Prostate gland (tissue), 2 donors: ENCODE measurements at places on chromosomes 12 and 14.

GRCh38 chr12:128914908-128915563, 61.8 kb downstream of the GLT1D1 start:
- no peaks in the 10 kb centered on the region for H3K36me3 ChIP-seq
- DNase-seq: no peak
- no peaks in the 10 kb centered on the region for H3K27me3 ChIP-seq
- H3K4me1 ChIP-seq: no peaks in the 10 kb centered on the region
- no peak overlapping the region for H3K27ac ChIP-seq

GRCh38 chr14:93527203-93527607, 96.5 kb downstream of the UNC79 start:
- peak; percentile 13 for DNase-seq
- no peak overlapping the region for H3K4me3 ChIP-seq
- no peaks in the 10 kb centered on the region for H3K27me3 ChIP-seq
- no peaks in the 10 kb centered on the region for H3K4me1 ChIP-seq

- no peak for DNase-seq
- no peaks in the 10 kb centered on the region for H3K27me3 ChIP-seq
- no peak overlapping the region for H3K27ac ChIP-seq
- H3K4me3 ChIP-seq: no peak overlapping the region
These were observed 235.5 kb upstream of the PDE3A start for GRCh38 chr12:20132818-20133217.

DNA sequence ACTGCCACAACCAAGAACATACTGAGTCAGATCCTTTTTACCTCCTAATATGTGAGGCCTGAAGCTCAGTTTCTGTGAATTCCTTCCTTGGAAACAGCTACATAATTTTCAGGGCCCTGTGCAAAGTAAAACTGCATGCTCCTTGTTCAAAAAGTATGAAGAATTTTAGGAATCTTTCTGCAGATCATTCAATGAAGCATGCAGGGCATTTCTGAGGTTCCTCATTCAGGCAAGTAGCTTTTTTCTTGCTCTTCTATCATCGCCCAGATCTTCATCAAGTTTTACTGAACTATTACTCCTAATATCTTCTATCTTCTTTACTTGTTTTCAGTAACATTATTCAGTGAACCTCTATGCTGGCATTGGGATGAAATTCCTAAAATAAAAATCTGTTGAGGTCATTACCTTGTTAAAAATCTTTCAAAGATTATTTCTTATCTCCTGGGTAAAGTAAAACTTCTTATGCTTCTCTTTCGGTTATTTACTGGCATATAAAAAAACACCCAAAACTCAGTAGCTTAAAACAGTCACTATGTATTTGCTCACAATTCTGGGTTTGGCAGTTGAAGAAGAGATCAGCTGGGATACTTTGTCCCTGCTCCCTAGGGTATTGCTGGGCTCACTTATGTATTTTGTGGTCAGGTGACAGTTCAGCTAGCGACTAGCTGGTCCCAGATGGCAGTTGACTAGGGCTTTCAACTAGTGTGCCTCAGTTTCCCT, 42.6 kb upstream of the KRR1 start:
- no peak for DNase-seq
- no peaks in the 10 kb centered on the region for H3K36me3 ChIP-seq
- H3K27me3 ChIP-seq: no peaks in the 10 kb centered on the region
- H3K27ac ChIP-seq: no peak overlapping the region
- no peaks in the 10 kb centered on the region for H3K4me1 ChIP-seq

GRCh38 chr12:123488539-123489230, 30.7 kb downstream of the SNRNP35 start:
- H3K36me3 ChIP-seq: no peaks in the 10 kb centered on the region
- no peak overlapping the region for H3K4me3 ChIP-seq
- no peak overlapping the region for H3K27ac ChIP-seq
- no peak for DNase-seq

DNA sequence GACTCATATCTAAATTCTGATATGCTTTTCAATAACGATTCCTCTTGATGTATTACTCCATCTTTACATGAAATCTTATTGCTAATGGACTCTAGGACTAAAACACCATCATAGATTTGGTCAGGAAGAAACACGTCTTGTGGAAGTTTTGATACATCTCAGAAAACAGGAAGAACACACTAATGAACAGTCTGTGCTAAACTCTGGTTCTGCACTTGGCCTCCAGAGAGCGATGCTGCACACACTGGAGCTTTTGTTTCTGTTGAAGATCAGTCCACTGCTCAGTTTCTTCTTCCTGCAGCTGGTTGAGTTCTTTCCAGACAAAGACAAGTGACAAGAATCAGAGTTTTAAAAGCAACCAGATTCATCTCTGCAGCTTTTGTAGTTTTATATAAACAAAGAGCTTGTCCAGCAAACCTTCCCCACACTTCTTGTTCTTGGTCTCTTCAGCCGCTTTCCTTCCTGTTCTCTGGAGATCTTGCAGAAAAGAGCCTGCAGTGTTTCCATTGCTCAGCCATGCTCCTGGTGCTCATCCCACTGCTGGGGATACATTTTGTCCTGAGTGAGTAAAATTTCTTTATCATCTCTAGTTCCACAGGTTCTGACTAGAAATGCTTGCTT, 229.1 kb upstream of the OR4E1 start:
- no peaks in the 10 kb centered on the region for H3K36me3 ChIP-seq
- DNase-seq: no peak
- H3K4me3 ChIP-seq: no peak overlapping the region
- H3K27me3 ChIP-seq: no peaks in the 10 kb centered on the region
- no peaks in the 10 kb centered on the region for H3K4me1 ChIP-seq
- no peak overlapping the region for H3K27ac ChIP-seq

GRCh38 chr12:1740161-1740948, 49.5 kb downstream of the ADIPOR2 start:
- H3K27me3 ChIP-seq: no peaks in the 10 kb centered on the region
- no peak for DNase-seq
- H3K27ac ChIP-seq: peak overlapping the region; percentile 38
- peaks cover 3% of the 10 kb centered on the region for H3K4me1 ChIP-seq
- no peaks in the 10 kb centered on the region for H3K36me3 ChIP-seq

DNA sequence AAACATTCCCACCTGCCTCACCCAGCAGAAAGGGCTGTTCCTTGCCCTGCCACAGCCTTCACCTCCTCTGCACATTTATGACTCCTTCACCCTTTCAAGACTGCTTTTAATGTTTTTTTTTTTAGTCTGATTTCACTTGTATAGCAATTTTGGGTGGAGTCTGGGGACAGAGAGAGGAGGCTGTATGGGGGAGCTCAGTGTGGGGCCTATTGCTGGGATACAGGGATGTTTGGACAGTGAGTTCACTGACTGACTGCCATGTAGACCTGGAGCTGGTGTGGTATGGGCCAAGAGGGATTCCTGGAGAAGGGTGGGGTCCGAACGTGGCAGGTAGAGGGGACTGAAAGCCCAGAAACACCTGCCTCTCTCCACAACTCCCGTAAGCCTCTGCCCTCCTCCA, 1.9 kb upstream of the KRT85 start:
- no peaks in the 10 kb centered on the region for H3K4me1 ChIP-seq
- H3K4me3 ChIP-seq: no peak overlapping the region

GRCh38 chr12:60165781-60166180, 570.0 kb downstream of the SLC16A7 start:
- DNase-seq: no peak
- no peak overlapping the region for H3K27ac ChIP-seq
- H3K4me1 ChIP-seq: no peaks in the 10 kb centered on the region
- no peaks in the 10 kb centered on the region for H3K27me3 ChIP-seq

GRCh38 chr12:33628087-33628486, 188.5 kb upstream of the SYT10 start:
- H3K36me3 ChIP-seq: no peaks in the 10 kb centered on the region
- H3K27me3 ChIP-seq: no peaks in the 10 kb centered on the region
- H3K4me3 ChIP-seq: no peak overlapping the region
- no peak for DNase-seq
- H3K27ac ChIP-seq: no peak overlapping the region

DNA sequence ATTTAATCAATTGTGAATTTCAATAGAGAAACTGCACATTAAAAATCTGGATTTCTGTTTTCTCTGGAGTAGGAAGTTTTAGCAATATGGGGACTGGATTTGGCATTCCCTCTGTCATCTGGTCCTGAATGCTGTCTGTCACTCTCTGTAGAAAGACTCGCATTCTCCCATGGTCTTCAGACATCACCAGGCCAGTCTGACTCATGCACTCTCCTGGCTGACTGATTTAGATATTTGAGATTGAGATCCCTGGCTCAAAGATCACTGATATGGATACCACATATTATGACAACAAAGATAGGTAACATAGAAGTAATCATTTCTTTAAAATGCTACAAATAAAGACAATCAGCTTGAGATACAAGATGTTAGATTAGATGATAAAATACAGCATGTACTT, 524.5 kb downstream of the GALC start:
- H3K36me3 ChIP-seq: no peaks in the 10 kb centered on the region
- no peak overlapping the region for H3K27ac ChIP-seq
- no peak for DNase-seq
- H3K4me1 ChIP-seq: no peaks in the 10 kb centered on the region
- no peaks in the 10 kb centered on the region for H3K27me3 ChIP-seq
- no peak overlapping the region for H3K4me3 ChIP-seq

- no peak overlapping the region for H3K27ac ChIP-seq
- no peaks in the 10 kb centered on the region for H3K36me3 ChIP-seq
- no peak overlapping the region for H3K4me3 ChIP-seq
- no peak for DNase-seq
These were observed 29.1 kb upstream of the SOS2 start for GRCh38 chr14:50260511-50260910.

DNA sequence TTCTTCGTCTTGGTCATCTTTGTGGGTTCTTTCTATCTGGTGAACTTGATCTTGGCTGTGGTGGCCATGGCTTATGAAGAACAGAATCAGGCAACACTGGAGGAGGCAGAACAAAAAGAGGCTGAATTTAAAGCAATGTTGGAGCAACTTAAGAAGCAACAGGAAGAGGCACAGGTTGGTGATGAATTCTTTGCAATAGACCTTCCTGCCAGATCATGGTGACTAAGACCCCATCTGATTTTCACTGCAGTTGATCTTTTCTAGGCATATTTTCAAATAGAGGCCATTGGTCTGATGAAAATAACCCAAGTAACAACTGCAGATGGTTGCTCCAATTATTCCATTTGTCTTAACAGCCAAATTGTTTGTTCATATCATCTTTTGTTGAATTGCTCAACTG, 114.4 kb downstream of the SCN8A start:
- no peak for DNase-seq
- H3K4me1 ChIP-seq: no peaks in the 10 kb centered on the region
- no peaks in the 10 kb centered on the region for H3K27me3 ChIP-seq
- H3K36me3 ChIP-seq: no peaks in the 10 kb centered on the region
- H3K27ac ChIP-seq: no peak overlapping the region

GRCh38 chr14:21528381-21529348, 2.5 kb upstream of the SALL2 start:
- no peaks in the 10 kb centered on the region for H3K27me3 ChIP-seq
- no peak for DNase-seq
- H3K4me3 ChIP-seq: no peak overlapping the region

DNA sequence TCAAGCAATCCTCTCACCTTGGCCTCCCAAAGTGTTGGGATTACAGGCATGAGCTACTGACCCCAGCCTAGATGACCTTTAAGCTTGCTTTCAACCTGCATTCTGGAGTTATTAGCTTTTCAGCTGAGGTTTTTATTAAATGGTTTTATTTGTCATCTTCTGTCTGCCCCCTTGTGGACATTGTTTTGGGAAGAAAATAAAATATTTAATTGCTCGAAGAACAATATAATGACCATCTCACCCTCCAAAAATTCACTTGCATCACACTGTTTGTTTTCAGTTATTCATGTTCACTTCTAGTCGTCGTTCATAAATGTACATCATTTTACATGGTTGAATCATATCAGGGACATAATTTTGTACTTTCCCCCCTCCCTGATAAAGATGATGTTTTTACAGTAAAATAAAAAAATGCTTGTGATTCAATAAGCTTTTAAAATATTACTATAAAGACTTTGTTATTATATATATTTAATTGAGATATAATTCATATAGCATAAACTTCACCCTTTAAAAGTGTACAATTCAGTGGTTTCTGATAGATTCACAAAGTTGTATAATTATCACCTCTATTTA, 10.1 kb upstream of the SPATS2 start:
- no peak overlapping the region for H3K27ac ChIP-seq
- H3K4me1 ChIP-seq: no peaks in the 10 kb centered on the region
- no peaks in the 10 kb centered on the region for H3K36me3 ChIP-seq
- no peak overlapping the region for H3K4me3 ChIP-seq

DNA sequence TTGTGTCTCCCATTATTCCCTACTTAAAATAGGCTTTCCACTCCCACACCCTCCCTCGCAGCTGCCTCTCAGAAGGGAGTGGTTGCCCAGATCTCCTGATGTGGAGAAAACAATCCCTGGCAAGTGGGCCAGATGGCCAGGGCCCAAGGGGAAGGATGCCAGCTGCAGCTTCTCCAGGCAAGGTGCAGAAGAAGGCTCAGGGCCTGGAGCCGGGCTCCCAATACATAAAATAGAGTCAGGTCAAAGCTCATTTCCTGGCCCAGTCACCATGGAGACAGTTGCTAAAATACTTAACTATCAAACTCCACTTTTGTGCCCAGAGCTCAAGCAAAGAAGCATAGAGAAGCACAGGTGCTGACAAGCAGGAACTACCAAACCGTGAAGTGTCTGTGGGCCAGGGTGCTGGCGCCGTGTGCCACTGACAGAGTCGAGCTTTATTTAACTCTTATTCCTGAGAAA, 45.7 kb upstream of the ITPR2 start:
- peak overlapping the region; percentile 37 for H3K27ac ChIP-seq
- H3K4me3 ChIP-seq: no peak overlapping the region
- peak; percentile 79 for DNase-seq
- H3K36me3 ChIP-seq: no peaks in the 10 kb centered on the region
- H3K4me1 ChIP-seq: peaks cover 3% of the 10 kb centered on the region

GRCh38 chr12:23729359-23729758, 220.1 kb downstream of the SOX5 start:
- H3K4me1 ChIP-seq: no peaks in the 10 kb centered on the region
- H3K27me3 ChIP-seq: no peaks in the 10 kb centered on the region
- no peak overlapping the region for H3K27ac ChIP-seq
- no peak for DNase-seq
- no peaks in the 10 kb centered on the region for H3K36me3 ChIP-seq
